NCI-H1092 (cell line): ENCODE measurements at places on chromosomes 6 and 20.

DNA sequence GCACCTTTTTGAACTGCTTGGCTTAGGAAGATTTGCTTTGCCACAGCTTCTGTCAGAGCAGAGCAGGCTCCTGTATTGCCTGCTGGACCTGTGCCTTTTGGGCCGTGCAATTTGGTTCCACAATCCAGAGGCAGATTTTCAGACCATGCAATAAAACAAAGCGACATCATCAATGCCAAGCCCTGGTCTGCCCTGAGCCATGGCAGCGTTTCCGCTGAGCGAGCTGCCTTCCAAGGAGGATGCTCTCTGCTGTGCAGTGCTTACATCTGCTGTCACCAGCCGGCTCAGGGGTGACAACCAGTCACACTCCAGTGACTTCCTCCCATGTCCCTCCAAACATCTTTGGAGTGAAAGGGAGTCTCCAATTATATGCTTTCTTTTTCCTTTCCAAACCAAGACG is 282.2 kb downstream of the CDH26 start:
- no peak for DNase-seq

GRCh38 chr20:25987073-25987927 is 290.6 kb upstream of the ZNF337 start:
- peak; percentile 37 for DNase-seq

DNA sequence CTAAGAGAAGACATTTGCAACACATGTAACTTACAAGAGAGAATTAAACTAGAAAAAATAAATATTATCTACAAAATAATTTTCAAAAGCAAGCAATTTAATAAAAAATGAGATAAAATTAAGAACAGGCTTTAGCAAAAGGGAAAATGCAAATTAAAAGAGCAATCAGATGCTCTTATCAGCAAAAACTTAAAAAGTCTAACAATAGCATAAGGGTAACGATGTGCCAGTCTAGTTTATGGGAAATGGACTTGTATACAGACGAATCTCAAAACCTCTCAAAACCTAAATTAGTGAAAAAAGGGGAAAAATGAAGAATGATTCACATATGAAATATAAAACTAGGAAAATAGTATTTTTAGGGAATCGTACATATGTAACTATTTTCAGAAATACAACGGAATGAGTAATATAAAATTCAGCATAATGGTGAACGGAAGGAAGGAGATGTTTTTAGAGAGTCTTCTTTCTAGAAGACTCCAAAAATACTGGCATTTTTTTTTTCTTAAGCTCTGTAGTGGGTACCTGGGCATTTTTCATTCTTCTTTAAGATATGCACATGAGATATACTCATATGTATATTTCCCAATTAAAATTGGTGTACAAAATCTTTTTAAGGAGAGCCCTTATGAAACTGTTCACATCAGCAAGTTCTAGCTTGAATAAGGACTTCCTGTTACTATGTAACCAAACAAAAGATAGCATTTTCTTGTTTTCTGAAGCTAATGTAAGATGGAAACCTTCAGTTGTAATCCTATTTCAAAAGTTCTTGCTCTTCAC is 927 bp upstream of the MANEA start:
- DNase-seq, result no peak

DNA sequence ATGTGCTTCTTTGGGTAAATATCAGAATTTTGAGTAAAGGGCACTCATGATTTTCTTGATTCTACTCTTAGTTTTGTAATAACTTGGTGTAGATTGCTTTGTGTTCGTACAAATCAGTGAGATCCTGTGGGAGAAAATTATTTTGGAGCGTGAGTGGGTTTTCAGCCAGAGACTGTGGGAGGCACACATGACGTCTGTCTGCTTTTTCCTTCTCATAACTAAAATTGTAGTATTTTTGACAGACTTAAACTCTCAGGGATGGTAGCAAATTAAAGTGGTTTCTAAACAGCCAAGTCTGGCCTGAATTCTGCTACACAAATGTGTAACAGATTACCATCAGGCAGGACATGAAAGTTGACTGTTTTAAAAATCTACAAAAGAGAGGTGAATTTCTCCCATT is 222.6 kb downstream of the OTOR start:
- DNase-seq, result no peak

GRCh38 chr6:111361648-111362047 is 121.4 kb downstream of the REV3L start:
- no peak for DNase-seq

DNA sequence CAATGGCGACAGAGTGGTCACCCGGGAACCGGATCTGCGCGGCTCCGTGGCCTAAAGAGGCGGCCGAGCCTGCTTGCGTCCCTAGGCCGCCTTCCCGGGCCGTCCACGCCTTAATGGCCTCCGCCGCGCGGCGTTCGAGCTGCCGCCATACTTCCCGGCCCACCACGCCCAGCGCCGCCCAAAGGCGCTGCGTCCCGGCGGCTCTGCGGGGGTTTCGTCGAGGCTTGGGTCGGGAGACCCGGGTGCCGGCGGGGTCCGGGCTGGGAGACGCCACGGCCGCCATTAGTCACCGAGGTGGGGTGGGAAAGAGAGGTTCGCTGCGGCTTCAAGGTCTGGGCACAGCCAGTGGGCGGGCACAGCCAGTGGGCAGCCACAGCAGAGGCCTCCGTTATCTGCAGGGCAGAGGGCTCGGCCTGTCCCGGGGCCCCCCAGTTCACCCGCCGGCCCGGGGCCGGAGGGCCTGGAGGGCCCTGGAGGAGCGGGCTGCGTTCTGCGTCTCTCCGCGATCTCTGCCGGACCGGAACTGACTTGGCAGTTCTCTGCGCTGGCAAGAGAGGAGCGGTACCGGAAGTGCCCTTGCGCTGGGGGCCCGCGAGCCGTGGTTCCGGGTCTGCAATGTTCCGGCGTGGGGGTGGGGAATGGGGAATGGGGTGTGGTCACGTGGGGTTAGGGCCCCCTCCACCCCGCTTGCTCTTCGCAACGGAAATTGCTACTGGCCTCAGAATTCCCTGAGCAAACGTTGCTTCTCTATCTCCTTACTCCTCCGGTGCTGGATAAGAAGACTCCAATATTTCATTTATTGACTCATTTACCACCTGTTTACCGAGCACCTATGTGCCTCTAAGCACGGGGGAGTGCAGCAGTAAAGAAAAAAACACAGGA is 82.3 kb downstream of the CNBD2 start:
- DNase-seq, result peak; percentile 92

DNA sequence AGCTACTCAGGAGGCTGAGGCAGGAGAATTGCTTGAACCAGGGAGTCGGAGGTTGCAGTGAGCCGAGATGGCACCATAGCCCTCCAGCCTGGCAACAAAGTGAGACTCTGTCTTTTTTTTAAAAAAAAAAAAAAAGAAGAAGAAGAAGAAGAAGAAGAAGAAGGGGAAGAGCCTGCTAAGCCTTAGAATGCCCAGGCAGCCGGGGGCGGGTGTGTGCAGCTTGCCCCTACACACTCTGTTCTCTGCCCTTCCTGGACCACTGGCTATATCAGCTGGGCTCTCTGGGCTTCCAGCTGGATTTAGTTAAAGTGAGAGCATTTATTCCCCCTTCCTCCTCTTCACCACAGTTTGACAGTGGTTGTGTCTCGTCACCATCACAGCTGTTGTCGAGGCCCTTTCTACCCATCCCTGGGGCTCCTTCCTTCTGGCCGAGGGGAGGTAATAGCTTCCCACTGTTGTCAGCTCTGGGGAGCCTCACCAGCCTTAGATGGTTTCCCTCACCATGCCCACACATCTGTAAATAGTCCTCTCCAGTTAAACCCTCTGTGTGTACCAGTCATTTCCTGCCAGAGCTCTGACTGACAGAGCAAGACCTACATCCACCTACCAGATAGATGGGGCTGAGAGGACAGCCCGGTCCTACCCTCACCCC is 77.6 kb downstream of the TRERF1 start:
- no peak for DNase-seq

GRCh38 chr6:47069156-47069555 is 27.0 kb upstream of the ADGRF1 start:
- DNase-seq, result no peak

DNA sequence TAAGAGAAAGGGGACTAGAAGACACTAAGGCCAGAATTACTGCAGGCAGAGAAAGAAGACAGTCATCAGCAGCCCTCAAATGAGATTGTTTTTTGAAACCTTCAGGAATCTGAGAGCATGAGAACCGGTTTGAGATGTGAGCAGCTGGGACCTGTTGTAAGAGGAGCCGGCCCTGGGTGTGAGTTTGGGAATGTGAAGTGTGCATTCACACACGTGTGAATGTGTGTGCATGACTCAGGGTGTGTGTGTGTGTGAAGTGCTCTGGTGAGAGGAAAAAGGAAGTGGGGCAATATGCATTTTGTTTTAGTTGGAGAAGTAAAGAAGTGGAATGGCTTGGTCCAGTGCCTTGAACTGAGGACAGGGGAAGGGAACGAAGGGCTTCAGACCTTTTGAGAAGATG is 4.3 kb downstream of the SCUBE3 start:
- DNase-seq, result no peak

DNA sequence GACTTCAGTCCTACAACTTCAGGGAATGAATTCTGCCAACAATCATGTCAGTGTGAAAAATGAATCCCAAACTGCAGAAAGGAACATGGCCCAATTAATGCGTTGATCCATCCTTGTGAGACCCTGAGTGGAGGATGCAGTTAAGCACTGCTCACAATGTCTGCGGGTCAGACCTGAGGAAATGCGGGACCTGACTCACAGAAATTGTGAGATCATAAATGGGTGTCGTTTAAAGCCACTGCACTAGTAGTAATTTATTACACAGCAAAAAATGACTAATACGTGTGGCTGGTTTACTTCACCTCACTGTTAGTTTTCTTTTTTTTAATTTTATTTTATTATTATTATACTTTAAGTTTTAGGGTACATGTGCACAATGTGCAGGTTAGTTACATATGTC is 505.0 kb downstream of the PRKN start:
- no peak for DNase-seq

GRCh38 chr20:50048420-50049166 is 64.4 kb downstream of the UBE2V1 start:
- DNase-seq, result no peak

DNA sequence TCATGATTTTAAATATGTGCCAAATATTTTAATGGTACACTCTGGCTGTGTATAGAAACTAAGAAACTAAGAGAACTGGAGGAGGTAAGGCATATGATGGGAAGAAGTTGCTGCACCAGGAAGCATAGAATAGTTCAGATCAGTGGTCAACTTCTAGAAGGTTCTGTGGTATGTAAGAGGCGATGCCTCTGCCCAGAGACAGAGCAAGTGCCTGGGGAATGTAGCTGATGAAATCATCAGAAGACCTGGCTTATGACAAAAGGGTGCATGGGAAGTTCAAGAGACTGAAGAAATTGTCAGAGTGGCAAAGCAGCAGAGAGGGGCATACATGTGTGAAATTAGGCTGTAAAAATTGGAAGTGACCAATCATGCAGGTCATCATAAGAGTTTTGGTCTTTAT is 580.8 kb downstream of the BMP2 start:
- DNase-seq, result no peak

GRCh38 chr6:56900784-56901183 is 54.1 kb upstream of the BEND6 start:
- no peak for DNase-seq

DNA sequence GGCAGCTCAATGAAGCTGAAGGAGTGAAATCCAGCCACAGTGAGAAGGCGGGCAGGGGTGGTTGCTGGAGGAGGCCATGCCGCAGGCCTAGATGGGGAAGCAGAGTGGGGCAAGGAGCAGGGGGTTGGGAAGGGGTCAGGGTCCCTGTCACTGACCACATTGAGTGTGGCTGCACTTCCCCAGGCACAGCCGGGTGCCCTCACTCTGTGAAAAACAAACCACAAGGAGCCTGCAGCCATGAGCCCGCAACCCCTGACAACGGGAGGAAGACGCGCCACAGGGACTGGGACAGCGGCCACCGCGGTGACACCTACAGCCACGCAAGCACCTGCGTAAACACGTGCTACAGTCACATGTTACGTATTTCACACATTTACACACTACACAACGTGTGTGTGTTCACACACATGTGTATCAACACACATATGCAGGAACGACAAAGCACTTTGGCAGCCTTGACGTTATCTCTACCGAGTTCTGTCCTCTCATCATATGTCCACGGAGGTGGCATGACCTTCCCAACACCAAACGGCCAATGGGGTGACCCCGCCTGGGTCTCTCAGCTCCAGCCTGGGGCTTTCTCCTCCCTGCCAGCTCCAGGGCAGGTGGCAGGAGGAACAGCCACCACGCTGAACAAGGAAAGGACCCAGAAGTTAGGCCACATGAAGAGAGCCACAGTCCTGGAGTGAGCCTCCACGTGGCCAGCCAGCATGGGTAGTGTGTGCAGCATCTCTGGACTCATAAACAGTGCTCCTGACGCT is 137.6 kb upstream of the RPS6KA2 start:
- DNase-seq, result no peak

- no peak for DNase-seq
Observed at GRCh38 chr20:54097236-54097529, 26.8 kb upstream of the BCAS1 start.

- DNase-seq, result no peak
Observed at GRCh38 chr6:20751293-20751935, 217.2 kb downstream of the CDKAL1 start.

DNA sequence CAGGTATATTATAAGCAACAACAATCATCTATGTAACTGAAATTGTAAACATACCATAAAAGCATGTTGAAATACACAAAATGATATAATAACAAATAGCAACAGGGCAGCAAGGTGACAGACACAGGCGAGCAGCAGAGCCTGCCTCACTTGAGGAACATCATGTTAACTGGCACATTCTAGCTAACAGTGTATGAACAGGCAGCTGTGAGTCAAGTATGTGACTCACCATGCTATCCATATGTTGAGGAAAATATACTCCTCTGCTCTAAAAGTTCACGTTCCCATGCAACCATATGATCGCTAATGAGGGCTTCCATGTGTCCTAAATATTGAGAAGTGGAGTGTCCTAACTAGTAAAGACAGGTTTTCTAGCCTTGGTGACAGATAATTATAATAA is 18.4 kb downstream of the SERAC1 start:
- DNase-seq, result no peak

GRCh38 chr6:90315354-90315950 is 18.8 kb upstream of the BACH2 start:
- no peak for DNase-seq

- DNase-seq, result no peak
Observed at GRCh38 chr20:48149902-48150301, 364.6 kb upstream of the SULF2 start.

- DNase-seq, result no peak
Observed at GRCh38 chr6:163630572-163630971, 216.1 kb downstream of the QKI start.

GRCh38 chr20:3276680-3277015 is 37.7 kb upstream of the SLC4A11 start:
- DNase-seq, result peak; percentile 20

- DNase-seq, result no peak
Observed at GRCh38 chr6:138987080-138987642, 892 bp downstream of the REPS1 start.

- no peak for DNase-seq
Observed at GRCh38 chr6:3286641-3287171, 28.0 kb downstream of the PSMG4 start.

DNA sequence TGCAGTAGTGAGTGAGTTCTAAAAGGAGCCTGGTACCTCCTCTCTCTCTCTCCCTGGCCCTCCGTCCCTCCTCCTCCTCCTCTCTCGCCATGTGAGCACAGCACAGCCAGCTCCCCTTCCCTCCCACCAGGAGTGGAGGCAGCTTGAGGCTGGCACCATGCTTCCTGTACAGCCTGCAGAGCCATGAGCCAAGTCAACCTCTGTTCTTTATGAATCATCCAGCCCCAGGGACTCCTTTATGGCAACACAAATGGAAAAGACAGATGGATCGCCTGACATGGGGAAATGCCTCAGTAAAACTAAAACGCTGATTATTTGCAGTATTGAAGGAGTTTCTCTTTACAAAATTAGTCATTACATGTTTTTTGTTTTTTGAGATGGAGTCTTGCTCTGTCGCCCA is 233.7 kb upstream of the ARID1B start:
- DNase-seq, result no peak
